ENCODE measurements at places on chromosomes 5 and 9.

- DNase-seq: no peak
Observed at GRCh38 chr9:108784998-108785397, 70.8 kb downstream of the ACTL7B start.

GRCh38 chr9:123523001-123523400 is 167.0 kb downstream of the CRB2 start:
- no peak for DNase-seq

GRCh38 chr9:37209431-37210386 is 89.3 kb downstream of the ZCCHC7 start:
- no peak for DNase-seq

DNA sequence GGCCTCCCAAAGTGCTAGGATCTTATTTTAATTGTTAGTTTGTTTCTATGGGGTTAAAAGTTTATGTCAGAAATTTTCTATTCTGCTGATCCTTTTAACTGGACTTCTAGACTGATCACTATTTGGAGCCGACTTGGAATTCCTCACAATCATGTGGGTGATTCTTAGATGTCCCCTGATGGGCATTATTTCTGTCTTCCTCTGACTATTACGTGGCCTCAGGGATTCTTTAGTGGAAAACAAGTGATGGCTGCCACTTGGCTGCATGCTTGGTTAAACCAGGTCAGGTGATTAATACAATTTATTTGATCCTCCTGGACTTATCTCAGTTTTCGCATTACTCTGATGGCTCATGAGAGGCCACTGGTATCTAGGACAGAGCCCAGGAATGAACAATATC is 32.2 kb upstream of the OR2S2 start:
- DNase-seq: no peak

- no peak for DNase-seq
Observed at GRCh38 chr5:54344653-54345052, 34.3 kb upstream of the ARL15 start.

DNA sequence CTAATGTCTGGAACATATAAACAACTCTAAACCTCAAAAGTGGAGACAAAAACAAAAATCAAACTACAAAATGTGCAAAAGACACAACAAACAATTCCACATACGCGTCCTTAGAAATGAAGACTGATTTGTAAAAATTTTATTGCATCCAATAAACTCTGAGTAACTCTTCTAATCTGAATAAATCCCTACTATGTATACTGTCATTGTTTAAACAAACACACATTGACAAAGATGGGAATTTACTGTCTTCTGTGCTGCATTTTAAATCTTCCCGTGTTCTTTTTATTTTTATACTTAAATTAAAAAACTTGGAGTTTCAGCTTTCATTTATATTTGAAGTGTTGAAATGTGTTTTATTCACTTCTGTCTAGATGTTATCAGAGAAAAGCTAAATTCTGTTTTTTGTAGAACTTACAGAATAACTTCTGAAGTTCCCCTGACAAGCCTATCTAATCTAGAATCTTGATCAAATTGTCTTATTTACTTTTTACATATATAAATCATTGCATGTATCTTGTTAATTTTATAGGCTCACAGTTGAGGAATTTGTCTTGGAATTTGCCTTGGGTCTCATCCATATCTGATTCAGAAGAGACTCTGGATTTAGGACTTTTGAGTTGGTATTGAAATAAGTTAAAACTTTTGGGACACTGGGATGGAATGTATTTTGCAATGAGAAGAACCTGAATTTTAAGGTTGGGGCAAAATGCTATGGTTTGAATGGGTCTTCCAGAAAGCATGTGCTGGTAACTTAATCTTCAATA is 2064.4 kb upstream of the C9orf72 start:
- no peak for DNase-seq

DNA sequence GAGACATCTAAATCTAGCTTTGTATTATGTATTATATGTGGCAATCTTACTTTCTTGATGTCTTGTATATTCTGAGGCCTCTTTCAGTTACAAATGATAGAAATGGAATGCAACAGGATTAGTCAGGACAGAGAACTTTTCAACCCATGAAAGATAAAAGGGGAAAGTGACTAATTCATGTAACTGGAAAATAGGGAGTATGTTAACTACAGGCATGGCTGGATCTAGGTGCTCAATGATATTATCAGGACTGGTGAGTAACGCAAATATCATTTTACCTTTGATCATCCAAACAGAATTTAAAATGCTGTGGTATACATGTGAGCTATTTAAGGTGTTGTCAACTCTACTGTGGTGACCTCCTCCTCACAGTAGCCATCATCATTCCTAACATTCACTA is 215.7 kb upstream of the GLRA1 start:
- no peak for DNase-seq

- no peak for DNase-seq
Observed at GRCh38 chr5:171420431-171421241, 1.2 kb downstream of the FGF18 start.

DNA sequence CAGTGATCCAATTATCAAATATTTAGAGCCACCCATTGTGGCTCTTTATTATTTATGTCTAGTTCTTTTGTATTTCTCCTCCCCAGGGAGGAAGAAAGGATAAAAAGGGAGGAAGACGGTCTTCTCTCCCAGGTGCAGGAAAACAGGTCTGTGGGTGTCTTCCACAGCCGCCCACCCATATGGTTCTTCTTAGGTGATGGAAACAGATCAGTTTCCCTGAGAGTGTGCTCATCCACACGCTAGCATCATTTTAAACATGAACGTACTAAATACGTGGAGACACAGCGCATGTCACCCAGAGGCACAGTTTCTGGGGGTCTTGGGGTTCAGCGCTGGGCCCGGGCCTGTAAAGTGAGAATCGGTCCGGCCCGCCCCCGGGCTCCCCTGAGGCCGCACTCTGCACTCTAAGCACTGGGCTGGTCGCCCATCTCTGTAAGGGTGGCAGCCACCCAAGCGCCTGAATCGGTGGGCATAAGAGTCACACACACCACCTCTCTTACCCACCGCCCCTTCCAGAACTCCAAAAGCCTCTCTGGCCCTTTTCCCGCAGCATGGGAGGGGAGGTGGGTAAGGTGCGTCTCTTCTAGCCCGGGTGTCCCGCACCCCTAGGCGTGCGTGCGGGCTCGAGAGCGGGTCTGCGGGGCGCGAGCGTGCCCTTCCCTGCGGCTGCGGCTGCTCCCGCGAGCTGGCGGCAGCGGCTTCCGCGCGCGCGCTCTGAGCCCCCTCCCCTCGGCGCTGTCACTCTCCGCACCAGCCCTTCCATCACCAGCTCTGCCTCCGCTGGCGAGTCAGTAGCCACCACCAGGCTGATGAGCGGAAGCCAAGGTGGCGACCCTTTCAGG is 1.3 kb downstream of the PTCH1 start:
- DNase-seq: peak; percentile 28

- no peak for DNase-seq
Observed at GRCh38 chr5:150270541-150271295, 18.9 kb downstream of the CAMK2A start.

- no peak for DNase-seq
Observed at GRCh38 chr5:139014726-139015125, 139.6 kb upstream of the LRRTM2 start.

- DNase-seq: no peak
Observed at GRCh38 chr5:72871366-72872024, 55.0 kb downstream of the TNPO1 start.

DNA sequence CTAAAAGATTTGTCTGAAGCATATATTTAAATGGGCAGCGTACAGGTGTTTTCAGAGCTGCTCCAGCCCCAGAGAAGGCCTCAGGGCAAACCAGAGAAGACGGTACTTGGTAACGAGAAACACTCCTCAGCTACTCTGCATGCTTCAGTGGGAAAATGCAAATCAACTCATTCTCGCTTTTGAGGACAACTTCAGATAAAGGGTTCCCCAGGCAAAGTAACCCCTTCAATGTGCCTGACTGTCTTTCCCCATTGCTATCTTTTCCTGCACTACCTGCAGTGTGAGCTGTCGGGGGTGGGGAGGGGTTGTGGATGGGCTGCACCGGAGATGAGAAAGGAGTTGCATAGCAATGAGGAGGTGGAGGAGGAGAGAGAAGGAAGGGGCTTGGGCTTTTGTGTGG is 339.7 kb upstream of the CLINT1 start:
- DNase-seq: no peak

DNA sequence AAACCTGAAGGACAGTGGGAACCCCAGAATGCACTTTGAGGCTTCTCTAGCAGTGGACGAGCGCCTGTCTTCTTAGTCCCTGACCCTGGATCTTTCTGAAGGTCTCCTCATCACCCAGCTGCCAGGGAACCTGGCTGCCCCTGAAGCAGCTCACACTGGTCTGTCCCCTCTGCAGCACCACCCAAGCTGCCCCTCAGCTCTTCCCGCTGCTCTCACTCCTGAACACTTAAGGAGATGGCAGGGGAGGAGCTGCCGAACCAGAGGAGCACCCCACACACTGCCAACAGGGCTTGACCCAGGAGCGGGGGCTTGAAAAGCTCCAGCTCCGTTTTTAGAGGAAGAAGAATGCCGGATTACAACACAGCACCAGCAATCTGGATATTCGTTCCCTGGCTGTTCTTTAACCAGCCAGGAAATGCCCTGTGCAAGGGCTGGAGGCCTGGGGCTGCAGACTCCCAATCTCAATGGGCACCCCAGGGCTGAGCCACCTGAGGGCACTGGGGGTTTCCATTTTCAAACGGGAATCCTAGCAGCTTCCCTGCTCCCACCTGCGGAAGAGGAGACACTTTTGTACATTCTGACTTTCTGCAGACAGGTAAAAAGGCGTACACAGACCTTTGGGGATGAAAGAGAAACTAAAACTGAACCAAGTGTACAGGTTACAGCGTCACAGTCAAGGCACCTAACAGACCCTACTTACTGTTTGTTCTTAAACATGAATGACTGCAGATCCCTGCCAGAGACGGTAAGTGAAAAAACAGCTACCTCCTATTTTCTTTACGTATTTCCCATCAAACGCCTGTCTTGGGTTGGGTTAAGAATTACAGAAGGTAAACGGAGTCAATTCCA is 36.3 kb downstream of the GOLM1 start:
- no peak for DNase-seq

GRCh38 chr5:147578228-147579024 is 68.6 kb upstream of the DPYSL3 start:
- peak; percentile 81 for DNase-seq

All from HAP-1 (cell line).